ENCODE measurements at places on chromosomes 7 and 10.
A peak's percentile ranks its signal among the peaks of the same experiment; 100 is the strongest.

GRCh38 chr10:97851341-97852001, 1.8 kb downstream of the GOLGA7B start:
- no peak for DNase-seq

DNA sequence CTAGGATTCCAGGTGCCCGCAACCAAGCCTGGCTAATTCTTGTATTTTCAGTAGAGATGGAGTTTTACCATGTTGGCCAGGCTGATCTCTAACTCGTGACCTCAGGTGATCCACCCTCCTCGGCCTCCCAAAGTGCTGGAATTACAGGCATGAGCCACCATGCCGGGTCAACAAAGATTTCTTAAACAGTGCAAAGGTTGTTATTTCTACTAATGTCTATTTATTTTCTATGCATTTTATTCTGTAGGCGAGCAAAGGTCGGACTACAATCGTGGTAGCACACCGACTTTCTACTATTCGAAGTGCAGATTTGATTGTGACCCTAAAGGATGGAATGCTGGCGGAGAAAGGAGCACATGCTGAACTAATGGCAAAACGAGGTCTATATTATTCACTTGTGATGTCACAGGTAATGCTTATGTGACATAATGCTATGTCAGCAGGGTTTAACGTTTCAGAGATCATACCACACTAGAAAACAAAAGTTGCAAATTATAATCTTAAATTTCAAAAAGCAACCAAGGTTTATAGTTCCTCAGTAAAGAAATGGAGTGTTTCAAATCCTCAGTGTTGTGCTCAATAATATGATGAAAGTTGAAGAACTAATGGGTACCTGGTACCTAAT, 65.9 kb downstream of the ABCB5 start:
- DNase-seq = no peak

GRCh38 chr10:49415109-49415508, 19.2 kb upstream of the DRGX start:
- no peak for DNase-seq

DNA sequence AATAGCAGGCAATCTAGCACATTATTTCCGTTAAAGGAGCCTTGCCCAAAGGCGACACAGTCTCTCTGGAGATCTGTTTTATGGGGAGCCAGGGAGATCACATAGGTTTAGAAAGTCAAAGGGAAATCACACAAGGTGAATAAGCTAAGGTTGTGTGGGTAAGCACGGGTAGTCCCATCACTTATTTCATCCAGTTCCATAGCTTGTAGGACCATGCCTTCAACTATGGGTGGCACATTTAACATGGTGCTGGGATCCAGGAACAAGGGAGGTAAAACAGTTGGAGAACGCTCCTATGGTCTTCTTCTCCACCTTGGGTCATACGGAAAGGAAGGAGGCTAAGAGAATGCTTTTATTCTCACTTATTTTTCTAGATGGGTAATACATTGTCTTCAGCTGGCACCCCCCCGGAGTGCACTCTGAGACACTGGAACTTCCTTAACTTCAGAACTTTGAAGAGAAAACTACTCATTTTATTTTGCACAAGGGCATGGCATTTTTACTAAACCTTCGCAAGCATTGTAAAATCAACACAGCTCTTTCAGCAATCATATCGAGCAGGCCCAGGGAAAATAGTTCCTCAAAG, 435.4 kb downstream of the KIF20B start:
- DNase-seq = no peak

- no peak for DNase-seq
Observed at GRCh38 chr7:74454925-74455288, 1.2 kb downstream of the GTF2IRD1 start.

DNA sequence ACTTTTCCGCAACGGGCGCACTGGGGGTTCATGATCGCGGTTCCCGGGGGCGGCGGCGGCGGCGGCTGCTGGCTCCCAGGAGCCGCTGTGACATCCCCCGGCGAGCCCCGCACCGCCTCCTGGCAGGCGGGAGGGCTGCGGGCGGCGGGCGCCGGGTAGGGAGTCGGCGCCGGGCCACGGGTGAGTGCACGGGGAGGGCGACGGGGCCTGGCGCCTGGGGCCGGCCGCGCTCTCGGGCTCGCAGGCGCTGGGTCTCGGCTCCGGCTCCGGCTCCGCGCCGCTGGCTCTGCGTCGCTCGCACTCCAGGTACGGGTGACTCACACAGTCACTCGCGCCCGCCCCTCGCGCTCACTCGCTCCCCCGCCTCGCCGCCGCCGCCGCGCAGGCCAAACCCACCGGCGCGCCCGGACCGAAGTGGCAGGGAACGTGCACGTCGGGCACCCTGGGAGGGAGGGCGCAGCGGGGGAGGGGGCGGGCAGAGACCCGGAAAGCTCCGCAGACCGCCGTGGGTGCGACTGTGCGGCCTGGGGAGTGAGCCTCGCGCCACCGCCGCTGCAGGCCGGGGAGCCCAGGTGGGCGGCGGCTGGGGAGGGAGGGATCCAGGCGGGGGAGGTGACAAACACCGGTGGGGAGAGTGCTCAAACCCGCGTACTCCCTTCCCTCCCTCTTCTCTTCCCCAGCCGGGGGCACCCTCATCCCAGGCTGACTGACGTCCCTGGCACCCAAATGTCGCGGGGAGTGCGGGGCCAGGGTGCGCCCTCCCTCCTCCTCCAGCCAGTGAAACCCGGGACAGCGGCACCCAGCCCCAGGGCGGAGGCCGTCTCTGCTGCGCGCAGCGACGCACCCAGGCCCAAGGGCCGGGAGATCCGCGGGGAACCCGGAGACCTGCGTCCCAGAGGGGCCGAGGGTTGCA, 276.9 kb upstream of the NEBL start:
- DNase-seq = peak; percentile 14
